ENCODE measurements at places on chromosomes 2 and 18.
A peak's percentile ranks its signal among the peaks of the same experiment; 100 is the strongest.

DNA sequence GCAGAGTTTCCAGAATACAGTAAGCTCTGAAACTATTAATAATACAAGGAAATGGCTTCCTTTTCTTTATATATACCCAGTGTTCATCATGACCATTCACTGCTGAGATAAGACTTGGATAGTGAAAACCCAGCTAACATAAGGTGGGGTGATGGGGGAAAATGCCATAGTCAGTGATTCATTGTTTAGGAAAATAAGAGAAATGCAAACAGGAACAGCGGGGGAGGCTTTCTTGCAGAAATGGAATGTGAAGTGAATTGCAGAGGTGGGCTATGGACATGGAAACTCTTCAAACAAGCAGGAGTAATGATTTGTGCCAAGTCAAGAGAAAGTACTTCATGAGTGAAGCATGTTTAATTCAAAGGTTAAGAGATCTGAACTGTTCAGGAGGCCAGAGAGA is 519.4 kb downstream of the TDRD15 start:
- no peak for DNase-seq

GRCh38 chr2:203763241-203763937 is 57.0 kb downstream of the CD28 start:
- no peak for DNase-seq

GRCh38 chr18:55485666-55486065 is 102.3 kb downstream of the TCF4 start:
- no peak for DNase-seq

DNA sequence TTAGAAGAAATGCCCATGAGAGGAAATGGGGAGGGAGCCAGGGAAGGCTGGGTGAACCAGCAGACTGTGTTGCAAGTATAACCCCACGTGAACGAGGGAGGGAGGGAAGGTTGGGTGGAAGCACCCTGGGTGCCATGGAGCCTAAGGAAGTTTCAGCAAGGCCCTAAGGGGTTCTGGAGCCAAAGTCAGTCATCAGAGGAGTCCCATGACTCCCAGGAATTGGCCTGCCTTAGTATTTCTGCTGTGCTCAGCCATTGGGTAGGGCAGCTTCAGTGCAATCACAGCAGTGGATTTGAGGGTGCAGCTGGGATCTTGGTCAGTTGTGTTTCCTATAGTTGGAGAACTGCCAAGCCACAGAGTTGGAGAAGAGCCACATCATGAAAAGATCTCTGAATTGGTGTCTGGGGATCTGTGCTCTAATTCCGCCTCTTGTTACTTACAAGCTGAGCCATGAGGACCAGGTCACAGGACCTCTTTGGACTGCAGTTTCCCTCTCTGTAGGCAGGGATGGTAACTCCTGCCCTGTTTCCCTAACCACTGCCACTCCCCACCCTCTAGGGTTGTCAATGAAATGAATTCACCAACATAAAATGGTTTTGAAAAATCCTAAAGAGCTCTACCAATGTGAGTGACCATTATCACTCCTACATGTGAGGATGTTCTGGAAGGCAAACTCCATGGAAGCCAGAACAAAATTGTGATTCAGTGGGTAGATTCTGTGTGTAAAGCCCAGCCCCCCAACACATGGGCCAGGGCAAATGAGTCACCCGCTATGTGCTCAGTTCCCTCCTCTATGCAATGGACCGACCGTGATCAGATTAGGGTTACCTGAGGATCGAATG is 108.9 kb downstream of the CLIP4 start:
- peak; percentile 23 for DNase-seq

DNA sequence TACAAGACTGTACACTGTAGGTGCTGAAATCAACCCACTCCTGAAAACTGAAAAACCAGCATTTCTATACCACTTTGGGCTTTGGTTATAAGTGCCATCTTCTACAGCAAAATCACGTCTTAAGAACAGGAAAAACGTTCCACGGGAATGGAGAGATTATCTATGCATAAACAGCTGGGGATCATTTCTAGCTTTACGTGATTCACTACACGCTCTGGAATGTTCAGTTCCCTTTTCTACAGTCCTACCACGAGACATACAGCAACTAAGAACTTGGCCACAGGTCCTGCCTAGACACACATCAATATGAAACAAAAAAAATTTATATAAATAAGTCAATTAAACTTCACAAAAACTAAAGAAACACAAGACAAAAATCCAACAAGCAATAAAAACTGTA is 3.6 kb downstream of the CXCR4 start:
- no peak for DNase-seq

GRCh38 chr2:10909050-10909995 is 2.4 kb upstream of the KCNF1 start:
- DNase-seq = peak; percentile 57

DNA sequence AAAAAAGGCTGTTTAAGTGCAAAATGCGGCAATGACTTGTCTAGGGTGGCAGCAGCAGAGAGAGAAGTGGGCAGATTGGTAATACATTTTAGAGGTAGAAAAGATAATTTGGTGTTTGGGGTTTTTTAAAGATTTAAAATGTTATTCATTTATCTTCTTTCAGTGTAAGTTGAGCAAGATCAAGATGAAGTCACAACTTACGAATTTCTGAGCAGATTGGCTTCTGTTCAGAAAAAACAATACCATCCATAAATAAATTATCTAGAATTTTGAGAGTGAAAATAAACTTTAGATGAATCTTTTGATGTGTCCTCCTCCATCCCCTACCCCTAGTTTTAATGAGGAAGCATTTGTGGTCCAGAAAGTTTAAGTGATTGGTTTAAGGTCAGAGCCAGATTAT is 47.9 kb upstream of the FAM171B start:
- no peak for DNase-seq

GRCh38 chr18:48072428-48073204 is 142.2 kb upstream of the SMAD2 start:
- DNase-seq = no peak

- DNase-seq = no peak
Observed at GRCh38 chr2:85277416-85278158, 50.2 kb downstream of the TGOLN2 start.

DNA sequence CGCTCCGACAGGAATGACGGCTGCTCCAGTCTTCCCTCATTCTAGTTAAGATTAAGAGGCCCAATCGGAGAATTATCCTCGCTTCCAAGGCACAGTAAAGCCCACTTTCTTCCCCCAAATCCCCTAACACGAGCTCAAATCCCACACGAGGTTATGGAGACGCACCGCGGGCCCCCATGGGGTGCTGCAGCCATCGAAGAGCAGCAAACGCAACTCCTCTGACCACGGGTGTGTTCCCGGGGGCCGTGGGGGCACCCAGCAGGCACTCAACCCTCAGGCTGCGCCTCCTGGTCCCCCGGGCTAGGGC is 446 bp downstream of the COPS9 start:
- no peak for DNase-seq

DNA sequence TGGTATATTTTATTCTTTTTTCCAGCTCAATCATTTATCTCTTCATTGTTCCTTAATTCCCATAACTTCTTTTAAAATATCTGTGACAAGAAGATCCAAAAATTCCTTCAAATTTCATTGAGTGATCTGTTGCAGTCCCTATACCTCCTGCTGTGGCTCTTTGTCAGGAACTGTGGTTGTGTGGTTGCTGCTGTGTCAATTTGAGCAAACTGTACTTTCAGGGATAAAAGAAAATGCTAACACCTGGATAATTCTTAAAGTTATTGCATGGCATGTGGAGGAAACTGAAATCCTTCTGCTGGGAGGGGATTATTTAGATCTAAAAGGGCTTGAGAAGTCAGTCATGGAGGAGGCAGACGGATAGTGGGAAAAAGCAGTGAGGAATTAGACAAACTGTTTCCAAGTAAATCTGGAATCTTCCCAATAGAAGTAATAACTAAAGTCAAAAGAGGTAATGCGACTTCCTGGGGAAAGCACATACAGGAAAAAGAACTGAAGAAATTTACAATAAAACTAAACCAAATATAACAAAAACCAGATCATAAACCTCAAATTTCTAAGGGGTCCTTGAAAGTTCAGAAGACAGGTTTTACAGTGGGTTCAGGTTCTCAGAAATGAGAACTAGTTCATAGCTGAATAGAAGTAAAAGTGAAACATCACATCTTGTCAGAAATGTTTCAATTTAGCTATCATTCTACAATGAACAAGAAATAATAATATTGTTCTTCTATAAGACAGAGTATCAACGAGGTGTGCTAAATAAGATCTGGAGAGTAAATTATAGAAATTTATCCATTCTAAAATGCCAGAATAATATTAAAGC is 33.5 kb upstream of the CD226 start:
- no peak for DNase-seq

DNA sequence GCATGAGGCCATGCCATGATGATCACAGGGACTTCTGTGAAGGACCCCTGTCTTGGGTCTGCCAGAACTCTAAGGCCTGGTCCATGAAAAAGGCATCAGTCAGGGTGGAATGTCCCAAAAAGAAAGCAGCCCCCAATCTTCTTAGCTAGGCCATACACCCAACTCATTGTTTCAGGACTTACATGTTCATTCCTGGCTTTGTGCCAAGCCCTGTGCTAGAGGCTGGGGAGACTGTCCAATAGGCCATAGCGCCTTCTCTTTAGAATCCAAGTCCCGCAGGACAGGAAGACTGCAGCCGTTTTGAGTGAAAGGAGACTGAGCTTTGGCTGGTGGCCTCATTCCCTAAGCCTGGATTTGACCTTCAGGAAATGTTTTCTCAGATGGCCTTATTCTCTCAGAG is 247.3 kb downstream of the PRKCE start:
- DNase-seq = no peak

Measured in head of caudate nucleus (tissue), 42 donors.